ENCODE measurements at places on chromosomes 6 and 20.

- no peak for DNase-seq
Observed at GRCh38 chr6:144139817-144140216, 10.5 kb upstream of the STX11 start.

- no peak for DNase-seq
Observed at GRCh38 chr20:30985386-30985785, 272.1 kb upstream of the DEFB115 start.

GRCh38 chr20:23267909-23268308, 82.7 kb upstream of the NXT1 start:
- DNase-seq, result no peak

DNA sequence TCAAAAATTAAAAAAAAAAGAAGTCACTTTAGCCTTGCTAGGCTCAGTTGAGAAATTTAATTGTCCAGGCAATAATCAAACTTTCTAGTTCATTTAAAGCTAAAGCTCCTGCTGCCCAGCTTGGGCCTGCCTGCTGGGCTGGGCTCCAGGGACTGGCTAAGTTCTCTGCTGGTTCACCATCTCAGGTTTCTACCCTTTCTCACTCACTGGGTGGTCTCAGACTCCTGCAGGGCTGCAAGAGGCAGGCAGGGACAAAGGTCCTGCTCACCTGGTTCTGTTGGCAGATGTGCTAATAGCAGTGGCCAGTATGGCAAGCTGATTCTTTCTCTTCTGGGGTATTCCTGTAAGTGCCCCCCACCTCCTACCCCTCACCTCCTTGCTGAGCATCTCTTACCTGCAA, 21.2 kb upstream of the RTF2 start:
- DNase-seq, result no peak

DNA sequence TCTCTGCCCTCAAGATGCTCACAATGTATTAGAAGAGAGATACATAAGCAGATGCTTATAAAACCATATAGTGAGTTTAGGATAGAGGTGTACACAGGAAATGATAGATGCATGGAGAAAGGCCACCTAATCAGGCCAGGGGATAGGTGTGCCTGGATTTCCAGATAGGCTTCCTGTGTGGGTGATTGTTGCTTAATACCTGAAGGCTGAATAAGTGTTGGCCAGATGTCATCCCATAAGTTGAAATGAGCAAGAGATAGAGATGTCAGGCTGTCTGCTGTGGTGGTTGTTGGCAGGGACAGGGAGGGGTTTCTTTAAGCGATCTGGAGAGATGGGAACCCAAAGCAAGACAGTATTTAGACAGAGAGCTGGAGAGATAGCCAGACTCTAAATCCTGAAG, 109.8 kb upstream of the SGK1 start:
- no peak for DNase-seq

DNA sequence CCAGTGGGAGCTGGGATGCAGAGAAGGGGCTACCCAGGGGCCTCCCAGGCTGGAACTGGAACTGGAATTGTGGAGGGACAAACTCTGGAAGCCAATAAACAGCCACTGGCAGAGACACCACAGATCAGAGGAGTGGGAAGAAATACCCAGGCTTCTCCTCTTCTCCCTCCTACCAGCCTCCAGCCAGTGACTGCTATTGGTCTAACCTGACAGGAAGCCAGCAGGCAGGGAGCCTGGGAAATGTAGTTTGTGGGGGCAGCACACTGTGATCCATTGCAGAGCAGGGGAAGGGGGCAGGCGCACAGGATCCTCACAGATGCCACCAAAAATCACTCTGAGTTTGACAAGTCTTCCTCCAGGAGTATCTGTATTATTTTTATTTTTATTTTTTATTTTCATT, 12.1 kb upstream of the MLN start:
- no peak for DNase-seq

GRCh38 chr6:37331047-37331446, 22.7 kb upstream of the RNF8 start:
- DNase-seq, result no peak

GRCh38 chr6:135180542-135181332, at the start of gene MYB:
MYB (plus strand) TSS chr6:135181308; CDS start chr6:135181514, 206 bp downstream.
- DNase-seq, result peak; percentile 50

- DNase-seq, result no peak
Observed at GRCh38 chr6:159127701-159128100, 41.5 kb upstream of the FNDC1 start.

- peak; percentile 68 for DNase-seq
Observed at GRCh38 chr6:52361945-52362442, at the start of gene PAQR8. PAQR8 (plus strand) TSS chr6:52362151; CDS start chr6:52403214, 41,063 bp downstream.

GRCh38 chr6:153781306-153781705, 257.7 kb upstream of the OPRM1 start:
- no peak for DNase-seq

- DNase-seq, result no peak
Observed at GRCh38 chr6:110322151-110322873, 35.8 kb downstream of the METTL24 start.

DNA sequence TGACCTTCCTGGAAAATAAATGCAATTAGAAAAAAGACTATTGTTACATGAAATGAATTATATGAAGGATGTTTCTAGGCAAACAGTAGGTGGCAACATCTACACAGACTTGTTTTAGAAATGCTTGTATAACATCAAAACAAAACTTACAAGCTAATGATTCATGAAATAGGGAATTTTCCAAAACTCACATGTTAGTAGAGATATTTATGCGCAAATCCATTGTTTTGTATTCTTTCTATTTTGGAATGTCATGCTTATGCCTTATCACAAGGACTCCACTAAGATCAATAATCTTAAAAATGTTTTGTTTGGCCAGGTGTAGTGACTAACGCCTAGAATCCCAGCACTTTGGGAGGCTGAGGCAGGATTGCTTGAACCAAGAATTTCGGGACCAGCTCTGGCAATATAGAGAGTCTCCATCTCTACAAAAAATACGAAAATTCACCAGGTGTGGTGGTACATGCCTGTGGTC, 32.3 kb upstream of the LGSN start:
- no peak for DNase-seq

- no peak for DNase-seq
Observed at GRCh38 chr20:62580733-62581132, 61.6 kb upstream of the SLCO4A1 start.

DNA sequence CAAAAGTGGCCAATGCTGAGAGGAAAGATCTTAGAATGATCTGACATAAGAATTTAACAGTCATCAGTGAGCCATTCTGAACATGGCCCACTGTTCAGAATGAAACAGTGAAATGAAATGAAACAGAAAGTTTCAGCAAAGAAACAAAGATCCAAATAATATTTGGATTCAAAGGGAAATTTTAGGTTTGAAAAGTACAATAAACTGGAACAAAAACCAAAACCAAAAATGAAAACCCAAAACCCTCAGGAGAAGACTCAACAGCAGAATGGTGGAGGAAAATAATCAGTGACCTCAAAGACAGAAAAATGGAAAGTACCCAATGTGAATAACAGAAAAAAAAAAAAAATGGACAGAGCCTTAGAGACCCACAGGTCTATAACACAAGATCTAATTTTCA, 66.1 kb upstream of the EMILIN3 start:
- no peak for DNase-seq

DNA sequence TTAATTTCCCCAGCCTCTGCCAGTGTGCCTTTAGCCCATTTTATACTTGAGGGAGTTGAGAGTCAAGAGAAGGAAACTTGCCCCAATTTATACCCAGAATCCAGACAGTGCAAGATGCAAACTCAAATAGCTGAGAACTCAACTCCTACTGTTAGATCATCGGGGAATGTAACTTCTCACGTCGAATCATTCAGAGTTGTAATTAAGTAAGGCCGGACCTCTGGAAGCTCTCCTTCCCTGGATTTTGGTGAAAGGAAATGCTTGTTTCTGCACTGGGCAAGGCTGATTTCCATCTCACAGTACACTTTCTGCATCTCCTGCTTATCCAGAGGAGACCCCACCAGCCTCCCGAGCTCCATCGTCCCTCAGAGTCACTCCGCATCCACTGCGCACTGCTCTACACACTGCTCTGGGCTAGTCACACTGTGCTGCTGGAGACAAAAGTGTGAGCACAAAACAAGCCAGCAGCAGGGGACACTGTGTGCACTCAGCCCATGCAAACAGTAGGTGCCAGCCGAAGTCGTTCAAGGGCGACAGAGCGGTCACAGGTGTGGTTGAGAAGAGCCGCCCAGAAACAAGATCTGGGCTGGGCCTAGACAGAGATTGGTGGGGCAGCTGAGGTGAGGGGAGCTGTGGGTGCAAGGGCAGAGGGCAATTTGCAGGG, 150.4 kb upstream of the QKI start:
- DNase-seq, result no peak

- DNase-seq, result no peak
Observed at GRCh38 chr6:14000901-14001300, 76.1 kb downstream of the RNF182 start.

GRCh38 chr20:33602826-33603590, 59.1 kb upstream of the C20orf144 start:
- DNase-seq, result no peak

DNA sequence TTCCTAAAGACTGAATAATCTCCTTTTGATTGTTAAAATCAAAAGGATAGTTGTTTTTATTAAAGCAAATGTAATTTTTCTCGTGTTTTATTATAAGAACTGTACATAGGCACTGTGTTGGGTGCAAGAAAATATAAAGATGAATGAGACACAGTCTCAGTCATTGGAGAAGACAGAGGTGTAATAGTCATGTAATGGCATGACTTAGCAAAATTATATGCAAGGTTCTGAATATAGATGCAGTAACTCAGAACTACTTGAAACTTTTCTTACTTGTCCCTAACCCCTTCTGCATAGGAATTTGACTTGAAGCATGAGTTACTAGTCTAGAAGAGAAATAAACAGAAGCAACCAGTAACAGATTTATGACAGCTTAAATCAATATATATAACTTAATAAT, 14.9 kb downstream of the WTAP start:
- no peak for DNase-seq

- no peak for DNase-seq
Observed at GRCh38 chr6:73610444-73611275, 43.1 kb downstream of the SLC17A5 start.

Measured in effector CD8-positive, alpha-beta T cell (primary cell).